ENCODE measurements at places on chromosomes 6 and 20. TPM values are rescaled to one million over a fixed set of nuclear protein-coding genes. Genes with fewer than 3 reads are reported as not detected.

GRCh38 chr6:160400446-160400845, 52.3 kb downstream of the SLC22A3 start:
- DNase-seq: no peak

DNA sequence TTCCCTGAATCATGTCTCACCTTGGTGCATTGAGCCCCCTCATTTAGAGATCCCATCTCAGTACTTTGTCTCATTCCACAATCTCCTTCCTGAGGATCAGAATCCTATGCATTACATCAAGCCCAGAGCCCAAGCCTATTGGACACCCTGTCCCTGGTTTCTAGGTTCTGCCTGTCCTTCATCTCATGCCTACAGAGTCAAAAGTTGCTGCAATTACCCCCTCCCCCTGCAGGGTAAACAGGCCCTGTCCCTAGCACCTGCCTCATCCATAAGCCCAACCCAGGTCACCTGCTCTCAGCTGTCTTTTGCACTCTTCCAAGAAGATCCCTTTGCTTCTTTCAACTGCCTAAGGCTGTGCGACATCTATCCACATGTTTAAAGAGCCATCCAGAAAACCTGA, 93.9 kb downstream of the SPTLC3 start:
- DNase-seq: no peak

DNA sequence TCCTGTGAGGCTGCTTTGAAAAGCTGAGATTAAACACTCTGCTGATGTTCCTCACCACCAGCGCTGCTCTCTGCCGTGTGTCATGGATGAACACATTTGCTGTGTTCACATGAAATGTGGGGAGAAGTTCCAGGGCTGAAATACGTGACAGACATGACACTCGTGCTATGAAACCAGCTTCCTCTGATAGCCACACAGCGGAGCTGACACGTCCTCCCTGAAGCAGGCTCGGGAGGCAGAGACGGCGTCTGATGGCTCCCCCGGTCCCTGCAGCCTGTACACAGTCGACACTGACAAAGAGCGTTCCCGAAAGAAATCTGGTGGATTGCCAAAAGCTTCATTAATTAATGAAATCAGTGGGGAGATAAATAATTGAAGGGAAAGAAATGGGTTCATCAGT, 17.5 kb downstream of the AGPAT4 start:
- no peak for DNase-seq

- no peak for DNase-seq
Measured at GRCh38 chr6:166529586-166529985, 56.9 kb downstream of the RAMACL start.

GRCh38 chr6:129842881-129843409, 18.2 kb downstream of the TMEM244 start:
- DNase-seq: no peak

DNA sequence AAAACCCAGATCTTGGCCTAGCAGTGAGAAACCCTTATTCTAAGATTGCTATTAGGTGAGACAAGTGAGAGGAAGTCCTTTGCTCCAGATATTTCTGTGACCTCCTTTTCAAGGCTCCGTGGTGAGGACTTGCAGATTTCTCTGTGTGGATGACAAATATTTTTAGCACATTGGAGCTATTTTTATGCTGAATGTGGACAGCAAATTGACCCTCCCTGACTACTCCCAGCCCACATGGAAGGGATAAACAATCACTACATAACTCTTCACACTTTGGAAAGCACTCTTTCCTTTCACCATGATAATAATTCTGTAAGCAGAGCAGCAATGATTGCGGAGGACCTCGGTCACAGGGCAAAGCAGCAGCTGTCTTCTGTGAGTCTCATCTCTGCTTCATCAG, 88.0 kb upstream of the ADGRF1 start:
- DNase-seq: no peak

DNA sequence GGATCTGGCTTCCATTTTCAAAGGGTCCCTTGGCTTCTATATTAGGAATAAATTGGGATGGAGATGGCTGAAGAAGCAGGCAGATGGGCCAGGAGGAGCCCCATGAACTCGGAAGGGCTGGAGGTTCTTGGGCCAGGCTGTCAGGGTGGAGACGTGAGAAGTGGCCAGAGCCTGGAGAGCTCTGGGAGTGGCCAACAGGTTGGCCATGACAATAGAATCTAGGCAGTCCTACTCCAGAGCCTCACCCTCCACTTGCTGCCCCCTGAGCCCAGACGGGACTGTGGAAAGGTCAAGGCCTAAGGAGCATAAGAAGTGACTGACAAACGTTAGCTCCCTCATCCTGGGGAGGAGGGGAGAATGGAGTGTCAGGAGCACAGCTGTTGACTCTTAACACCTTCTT, 62.1 kb downstream of the STK35 start:
- DNase-seq: no peak

- DNase-seq: peak; percentile 95
Measured at GRCh38 chr20:36098364-36098763, 56.2 kb upstream of the EPB41L1 start.

DNA sequence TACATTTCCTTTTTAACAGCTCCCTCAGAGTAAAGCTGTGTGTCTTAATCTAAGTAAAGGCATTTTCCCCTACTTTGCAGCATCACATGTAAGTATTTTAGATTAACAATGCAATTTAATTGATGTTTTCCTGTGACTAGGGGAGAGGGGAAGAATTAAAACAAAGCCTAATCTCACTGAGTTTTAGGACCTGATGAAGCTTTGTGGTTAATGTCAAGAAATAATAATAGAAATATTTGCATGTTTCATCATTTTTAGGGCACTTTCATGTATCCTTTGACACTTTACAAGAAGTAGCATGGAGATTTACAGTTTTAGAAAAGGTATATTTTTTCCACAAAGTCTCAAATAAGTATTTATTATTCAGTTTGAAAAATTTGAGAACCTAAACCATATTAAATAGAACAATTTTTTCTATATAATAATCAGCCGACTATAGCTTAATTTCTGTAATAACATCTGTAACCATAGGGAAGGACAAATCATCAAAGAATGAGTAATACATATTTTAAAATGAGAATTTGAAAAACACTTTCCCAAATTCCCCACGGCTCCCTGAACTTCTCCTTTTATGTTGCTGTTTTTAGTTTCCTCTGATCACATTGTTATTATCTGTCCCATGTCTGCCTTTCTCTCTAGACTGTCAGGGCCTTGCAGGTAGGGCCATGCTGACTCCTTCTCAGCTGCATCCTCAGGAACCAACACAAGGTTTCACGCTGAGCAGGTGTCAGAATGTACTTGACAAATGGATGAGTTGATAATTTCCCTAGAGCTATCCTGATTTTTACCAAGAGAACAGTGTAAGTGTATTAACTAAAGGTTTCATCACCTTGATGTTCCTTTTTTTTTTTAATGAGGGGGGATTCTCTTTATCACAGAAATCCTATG, 338.1 kb downstream of the SYNE1 start:
- peak; percentile 53 for DNase-seq

DNA sequence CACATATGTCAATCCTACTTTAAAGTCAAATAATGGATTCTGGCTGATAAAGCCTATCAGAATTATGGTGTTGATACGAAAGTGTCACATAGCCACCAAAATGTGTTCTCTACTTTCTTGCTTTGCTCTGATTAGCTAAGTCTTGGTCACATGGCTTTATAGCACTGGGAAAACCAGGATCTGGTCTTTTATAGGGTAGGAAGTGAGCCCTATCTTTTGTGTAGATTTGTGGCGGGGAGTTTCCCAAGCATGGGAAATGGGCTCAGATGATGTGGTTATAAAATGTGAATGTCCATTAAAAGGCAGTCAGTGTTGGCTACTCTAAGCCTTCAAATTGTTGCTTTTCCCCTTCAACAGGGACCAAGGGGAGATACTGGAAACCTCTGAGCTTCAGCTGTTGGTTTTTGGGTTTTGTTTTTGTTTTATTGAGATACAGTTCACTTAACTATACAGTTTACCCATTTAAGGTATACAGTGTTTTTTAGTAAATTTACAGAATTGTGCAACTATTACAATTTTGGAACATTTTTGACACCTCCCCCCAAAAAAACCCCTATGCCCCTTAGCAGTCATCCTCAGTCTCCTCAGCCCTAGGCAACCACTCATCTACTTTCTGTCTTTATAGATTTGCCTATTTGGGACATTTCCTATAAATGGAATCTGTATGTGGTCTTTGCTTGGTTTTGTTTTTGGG, 12.2 kb downstream of the RRP36 start:
- DNase-seq: no peak

GRCh38 chr20:45629496-45630100, at the start of gene WFDC10A:
TSS of gene WFDC10A (plus strand) at chr20:45629739. CDS start at chr20:45629814, 75 bp downstream.
- peak; percentile 28 for DNase-seq

DNA sequence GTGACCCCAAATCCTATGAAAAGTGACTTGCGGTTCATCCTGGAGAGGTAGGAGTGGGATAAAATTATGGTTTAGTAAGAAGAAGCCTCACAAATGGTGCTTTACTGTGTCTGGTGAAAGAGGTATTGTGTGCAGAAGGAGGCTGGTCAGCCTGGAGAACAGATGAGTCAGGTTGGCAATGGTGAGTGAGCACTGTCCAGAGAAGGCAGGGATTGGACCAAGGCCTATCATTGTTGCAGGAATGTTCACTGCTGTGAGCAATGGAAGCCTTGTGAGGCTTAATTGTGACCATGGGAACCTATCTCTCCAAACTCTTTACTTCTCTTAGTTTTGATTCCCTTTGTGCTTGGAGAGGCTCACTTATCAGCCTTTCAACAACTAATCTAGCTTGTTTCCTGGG, 89.0 kb upstream of the KCNK16 start:
- no peak for DNase-seq

DNA sequence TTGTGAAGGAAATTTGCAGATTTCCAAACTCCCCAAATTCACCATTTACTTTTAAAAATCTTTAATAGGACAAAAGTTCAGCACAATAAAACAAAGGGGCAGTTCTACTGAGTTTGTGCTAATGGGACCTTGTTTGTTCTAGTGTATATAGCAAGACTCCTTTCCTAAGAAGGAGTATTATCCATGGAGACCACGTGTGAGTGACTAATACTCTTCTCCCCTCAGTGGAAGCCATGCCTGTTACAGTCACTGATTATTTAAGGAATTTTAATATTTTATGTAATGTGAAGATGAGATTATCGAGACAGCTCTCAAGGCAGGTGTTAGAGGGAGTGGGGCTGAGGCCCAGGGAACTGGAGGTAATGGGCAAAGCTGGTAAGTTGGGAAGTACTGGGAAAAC, 16.4 kb upstream of the QKI start:
- DNase-seq: no peak

ROS1 gene
- not detected for total RNA-seq

SYCP2L gene
- 1.3 TPM for total RNA-seq

BLCAP gene
- total RNA-seq: 57.7 TPM

SRSF3 gene
- 498 TPM for total RNA-seq

DCDC2 gene
- total RNA-seq: not detected

TRIM40 gene
- total RNA-seq: not detected

ANKEF1 gene
- 4.7 TPM for total RNA-seq

All from OCI-LY7 (cell line).